Naive thymus-derived CD8-positive, alpha-beta T cell (primary cell): ENCODE measurements at places on chromosomes 16 and 17. TPM values are rescaled to one million over a fixed set of nuclear protein-coding genes. Genes with fewer than 3 reads are reported as not detected.

NEUROD2 gene
- total RNA-seq, result not detected

CDRT15 gene
- not detected for total RNA-seq

CTRB2 gene
- not detected for total RNA-seq

ADGRG1 gene
- total RNA-seq, result 0.77 TPM

CCDC40 gene
- 4.8 TPM for total RNA-seq

SEZ6 gene
- not detected for total RNA-seq

SPATA22 gene
- not detected for total RNA-seq

GRCh38 chr17:81119223-81120148 lies 45.8 kb upstream of the PVALEF start:
- H3K36me3 ChIP-seq, result no peaks in the 10 kb centered on the region
- peak overlapping the region; percentile 46 for H3K4me3 ChIP-seq
- H3K4me1 ChIP-seq, result no peaks in the 10 kb centered on the region
- peak overlapping the region; percentile 79 for H3K27ac ChIP-seq
- DNase-seq, result peak; percentile 86

DNA sequence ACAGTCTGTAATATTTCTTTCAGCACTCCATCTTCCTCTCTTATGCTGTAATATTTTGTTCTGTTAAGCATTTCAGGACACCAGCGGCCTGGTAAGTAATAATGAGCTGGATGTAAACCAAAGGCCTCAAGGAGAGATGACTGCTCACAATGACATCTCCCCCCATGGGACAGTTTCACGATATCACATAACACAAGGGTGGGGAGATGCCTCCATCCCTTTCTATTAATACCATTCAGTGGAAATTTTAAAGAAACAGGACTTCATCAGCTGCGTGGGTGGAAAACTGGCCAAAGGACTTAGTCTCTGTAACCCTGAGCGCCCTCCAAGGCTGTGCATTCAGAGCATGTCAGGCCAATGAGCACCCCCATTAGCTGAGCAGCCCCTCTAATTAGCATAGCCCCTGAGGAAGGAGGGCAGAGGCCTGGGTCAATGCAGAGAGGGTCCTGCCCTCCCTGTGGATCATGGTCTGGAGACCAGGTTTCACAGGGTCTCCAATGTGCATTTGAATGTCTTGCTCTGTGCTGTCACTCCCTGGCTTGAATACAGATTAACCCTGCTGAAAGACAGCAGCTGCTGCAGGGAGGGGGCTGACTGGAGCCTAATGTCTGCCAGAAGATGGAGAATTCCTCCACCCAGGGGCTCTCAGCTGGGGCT lies 156.4 kb downstream of the HS3ST2 start:
- no peak overlapping the region for H3K27ac ChIP-seq
- no peaks in the 10 kb centered on the region for H3K36me3 ChIP-seq
- no peaks in the 10 kb centered on the region for H3K4me1 ChIP-seq
- no peak for DNase-seq

- no peaks in the 10 kb centered on the region for H3K27me3 ChIP-seq
- no peak for DNase-seq
- peaks cover 17% of the 10 kb centered on the region for H3K4me1 ChIP-seq
Measured at GRCh38 chr17:50953831-50954601, 87.9 kb upstream of the TOB1 start.

DNA sequence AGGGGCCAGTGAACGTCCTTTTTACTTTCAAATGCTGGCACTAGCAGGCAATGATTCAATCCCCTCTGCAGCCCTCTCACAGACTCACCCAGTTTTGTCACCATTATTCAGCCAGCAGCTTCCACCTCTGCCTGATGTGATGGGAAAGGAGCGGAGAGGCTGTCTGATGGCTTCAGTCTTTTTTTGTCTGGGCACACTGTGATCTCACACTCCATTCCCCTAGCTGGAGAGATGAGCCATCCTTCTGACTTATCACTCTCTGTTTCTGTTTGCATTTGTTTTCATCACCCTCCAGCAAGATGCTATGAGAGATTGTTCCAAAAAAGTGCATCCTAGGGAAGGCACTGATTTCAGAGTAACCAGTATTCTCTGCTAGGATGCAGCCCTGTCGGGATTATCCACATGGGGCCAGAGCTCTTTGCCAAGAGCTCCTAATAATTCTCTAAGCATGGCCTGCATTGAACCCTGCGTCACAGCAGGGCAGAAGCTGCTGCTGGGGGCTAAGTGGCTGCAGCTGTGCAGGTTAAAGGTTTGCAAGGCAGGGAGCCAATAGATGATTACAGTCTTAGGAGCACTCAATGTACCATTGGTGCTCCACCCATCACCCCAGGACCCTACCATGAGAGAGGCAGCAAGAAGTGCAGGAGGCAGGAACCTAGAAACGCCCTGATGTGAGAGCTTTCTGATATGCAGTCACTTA lies 236.1 kb upstream of the C16orf82 start:
- no peak overlapping the region for H3K27ac ChIP-seq
- peaks cover 6% of the 10 kb centered on the region for H3K36me3 ChIP-seq
- H3K4me1 ChIP-seq, result no peaks in the 10 kb centered on the region
- peaks cover 20% of the 10 kb centered on the region for H3K27me3 ChIP-seq
- no peak for DNase-seq
- no peak overlapping the region for H3K4me3 ChIP-seq

DNA sequence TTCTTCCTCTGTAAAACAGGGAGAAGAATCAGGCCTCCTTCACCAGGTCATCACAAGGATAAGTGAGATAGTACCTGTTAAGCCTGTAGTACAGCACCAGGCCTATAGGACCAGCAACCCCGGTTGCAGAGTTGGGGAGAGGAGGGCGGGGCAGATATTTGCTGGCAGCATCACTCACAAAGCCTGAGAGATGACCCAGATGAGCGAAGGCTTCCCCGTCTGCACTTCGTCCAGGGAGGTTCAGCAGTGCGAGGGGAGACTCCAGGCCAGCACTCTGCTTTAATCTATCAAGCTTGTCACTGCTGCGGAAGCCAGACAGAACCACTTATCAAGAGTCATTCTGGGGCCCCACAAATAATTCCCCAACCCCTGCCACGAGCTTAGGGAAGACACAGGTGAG lies 15.8 kb upstream of the RBBP6 start:
- DNase-seq, result no peak
- H3K4me1 ChIP-seq, result no peaks in the 10 kb centered on the region
- no peak overlapping the region for H3K4me3 ChIP-seq
- no peaks in the 10 kb centered on the region for H3K36me3 ChIP-seq

- no peaks in the 10 kb centered on the region for H3K4me1 ChIP-seq
- no peak for DNase-seq
- no peak overlapping the region for H3K27ac ChIP-seq
- no peaks in the 10 kb centered on the region for H3K36me3 ChIP-seq
Measured at GRCh38 chr16:12876778-12877177, 24.6 kb upstream of the SHISA9 start.

DNA sequence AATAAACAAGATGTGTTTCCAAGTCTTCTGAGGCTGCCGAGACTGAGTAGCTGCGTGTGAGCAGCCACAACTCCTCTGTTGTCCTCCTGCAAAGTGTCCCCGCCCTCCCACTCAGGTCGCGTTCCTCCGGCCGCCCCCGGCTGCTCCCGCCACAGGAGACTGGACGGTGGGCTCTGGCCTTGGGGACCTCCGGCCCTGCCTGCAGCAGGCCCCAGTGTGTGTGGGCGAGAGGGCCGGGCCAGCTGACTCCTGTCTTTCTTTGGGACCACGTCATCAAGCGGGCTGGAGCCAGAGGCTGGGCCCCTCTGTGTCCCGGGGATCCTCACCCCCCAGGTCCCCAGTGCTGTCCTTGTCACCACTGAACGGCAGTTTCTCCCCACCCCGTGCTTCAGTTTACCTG lies 175.3 kb downstream of the NPIPB11 start:
- peaks cover 2% of the 10 kb centered on the region for H3K4me1 ChIP-seq
- no peak overlapping the region for H3K4me3 ChIP-seq
- H3K27ac ChIP-seq, result no peak overlapping the region
